NCI-H460 (cell line): ENCODE measurements at places on chromosomes 6 and 20. TPM values are rescaled to one million over a fixed set of nuclear protein-coding genes. Genes with fewer than 3 reads are reported as not detected.

GPSM3 gene
- total RNA-seq: 0.92 and 1.4 TPM in 2 replicates

SCRT2 gene
- total RNA-seq: not detected in 2 replicates

SEC63 gene
- 17.6 and 25.4 TPM in 2 replicates for total RNA-seq

GRCh38 chr20:62618611-62619529 is 23.4 kb upstream of the SLCO4A1 start:
- DNase-seq: no peak

DNA sequence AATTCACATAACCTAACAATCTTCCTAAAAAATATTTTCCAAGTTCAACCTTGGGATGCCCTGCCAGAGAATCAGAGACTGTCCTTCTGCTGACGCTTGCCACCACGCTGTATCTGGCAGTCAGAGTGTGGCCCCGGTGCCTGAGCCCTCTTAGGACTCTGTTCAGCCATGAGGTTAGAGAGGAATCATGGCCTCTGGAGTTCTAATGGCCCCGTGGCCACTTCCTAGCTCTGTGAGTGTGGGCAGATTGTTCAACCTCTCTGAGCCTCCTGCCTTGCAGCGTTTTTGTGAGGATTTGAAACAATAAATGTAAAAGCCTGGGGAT is 2.2 kb downstream of the BPHL start:
- DNase-seq: no peak

DNA sequence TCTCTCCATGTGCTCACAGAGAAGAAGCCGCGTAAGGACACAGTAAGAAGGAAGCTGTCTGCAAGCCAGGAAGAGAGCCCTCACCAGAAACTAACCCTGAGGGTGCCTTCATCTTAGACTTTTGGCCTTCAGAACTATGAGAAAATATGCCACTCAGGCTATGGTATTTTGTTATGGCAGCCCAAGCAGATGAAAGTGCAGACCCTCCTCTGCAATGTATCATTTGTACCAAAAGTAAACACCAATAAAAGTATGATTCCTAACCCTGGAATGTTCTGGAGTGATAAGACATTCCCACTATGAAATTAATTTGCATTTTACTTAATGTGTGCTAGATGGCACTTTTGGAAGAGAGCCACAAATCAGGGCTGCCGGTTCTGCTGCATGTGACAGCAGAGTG is 594.3 kb downstream of the UTRN start:
- no peak for DNase-seq

GRCh38 chr6:90610751-90611542 is 24.1 kb upstream of the MAP3K7 start:
- no peak for DNase-seq

DNA sequence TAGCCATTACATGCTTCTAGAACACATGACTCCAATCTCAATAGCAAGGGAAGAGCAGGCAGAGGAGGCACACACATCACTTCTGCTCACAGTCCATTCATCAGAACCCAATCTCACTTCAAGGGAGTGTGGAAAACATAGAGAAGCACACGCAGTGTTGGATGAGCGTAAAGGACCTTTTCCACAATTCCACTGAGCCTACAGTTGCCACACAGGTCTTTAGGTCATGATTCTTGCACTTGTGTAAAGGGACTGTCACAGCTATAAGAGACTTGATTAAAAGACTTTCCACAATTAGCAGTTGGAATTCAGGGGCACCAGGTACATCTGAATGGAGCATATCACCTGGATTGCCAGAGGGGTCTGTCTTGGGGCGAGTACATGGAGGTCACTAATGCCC is 86.2 kb downstream of the TBC1D7 start:
- no peak for DNase-seq

- DNase-seq: no peak
These were observed 114.9 kb downstream of the AKAP7 start for GRCh38 chr6:131250122-131250521.

- DNase-seq: no peak
These were observed 19.4 kb downstream of the SYNDIG1 start for GRCh38 chr20:24488800-24489175.

GRCh38 chr20:31945785-31946184 is 6.1 kb downstream of the PDRG1 start:
- no peak for DNase-seq

DNA sequence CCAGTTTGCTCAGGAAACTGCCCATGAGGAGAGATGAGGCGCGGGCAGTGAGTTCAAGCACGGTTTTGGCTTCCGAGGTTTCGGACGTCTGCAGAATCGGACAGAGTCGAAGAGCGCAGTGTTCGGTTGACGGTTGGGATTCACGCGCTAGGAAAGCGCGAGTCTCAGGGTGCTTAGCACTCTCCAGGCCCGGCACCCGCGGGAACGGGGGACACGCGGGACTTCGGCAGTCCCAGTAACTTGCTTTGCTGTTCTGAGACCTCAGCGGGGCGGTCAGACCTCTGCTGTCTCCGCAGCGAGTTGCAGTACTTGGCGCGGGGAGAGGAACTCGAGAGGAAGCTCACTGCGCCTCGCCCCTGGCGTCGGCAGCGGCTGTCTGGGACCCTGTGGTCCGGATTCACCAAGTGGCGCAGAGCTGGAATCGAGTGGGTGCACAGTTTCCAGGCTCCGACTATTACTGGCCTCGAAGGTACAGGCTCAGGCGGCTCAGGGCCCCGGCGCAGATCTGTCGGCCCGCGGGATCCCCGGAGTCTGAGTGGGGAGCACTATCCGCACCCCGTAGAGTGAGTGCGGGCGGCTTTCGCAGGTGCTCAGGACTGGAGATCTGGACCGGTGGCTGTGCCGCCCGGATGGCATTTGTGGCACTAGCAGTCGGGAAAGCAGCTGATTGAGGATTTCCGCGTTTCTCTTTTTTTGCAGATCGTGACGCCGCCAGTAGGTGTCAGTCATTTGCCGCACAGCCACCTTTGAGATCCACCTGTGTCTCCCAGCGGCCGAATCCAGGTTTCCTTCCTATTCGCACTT is at the start of gene POM121L2:
Gene POM121L2, minus strand, starts transcription at position 128 of the 804 bp plus-strand sequence. Its CDS starts 103 bp downstream, at position 25.
- DNase-seq: no peak

DNA sequence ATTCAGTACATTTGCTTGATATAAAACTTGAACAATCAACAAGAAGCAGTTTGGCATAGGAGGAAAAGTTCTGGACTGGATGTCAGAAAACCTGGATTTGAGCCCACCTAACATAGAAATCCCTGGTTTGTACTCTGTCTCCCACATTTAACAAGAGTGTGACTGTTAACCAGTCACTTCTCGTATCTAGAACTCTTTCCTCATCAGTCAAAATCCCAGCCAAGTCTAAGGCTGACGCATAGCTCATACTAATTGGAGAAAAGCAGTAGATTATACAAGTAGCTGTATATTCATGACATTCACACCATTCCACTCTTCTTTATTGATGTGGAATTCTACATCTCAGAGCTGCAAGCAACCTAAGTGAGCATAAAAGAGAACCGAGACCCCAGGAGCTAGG is 222.7 kb downstream of the PHACTR1 start:
- no peak for DNase-seq

GRCh38 chr6:36267731-36268477 is 2.0 kb upstream of the PNPLA1 start:
- DNase-seq: no peak

- no peak for DNase-seq
These were observed at the start of gene DLK2 for GRCh38 chr6:43455531-43456428. Gene DLK2 (minus strand): TSS chr6:43455548. CDS start chr6:43454825, 723 bp downstream.
